Myometrial cell (primary cell): ENCODE measurements at places on chromosomes 7 and 10. TPM values are rescaled to one million over a fixed set of nuclear protein-coding genes. Genes with fewer than 3 reads are reported as not detected.

The PPP1R9A gene
- not detected in 2 replicates for total RNA-seq

The GHRHR gene
- total RNA-seq, result not detected in 2 replicates

The ANKRD61 gene
- not detected in 2 replicates for total RNA-seq

The SCD gene
- 1,102 and 1,319 TPM in 2 replicates for total RNA-seq

The ANKRD1 gene
- total RNA-seq, result 0.58 and 1.8 TPM in 2 replicates

The SPDYE8 gene
- not detected in 2 replicates for total RNA-seq
